ENCODE measurements at places on chromosomes 6 and 20. TPM values are rescaled to one million over a fixed set of nuclear protein-coding genes. Genes with fewer than 3 reads are reported as not detected.

- no peaks in the 10 kb centered on the region for H3K27me3 ChIP-seq
- H3K4me3 ChIP-seq = peak overlapping the region; percentile 84
- peak overlapping the region; percentile 98 for H3K27ac ChIP-seq
- peaks cover 6% of the 10 kb centered on the region for H3K36me3 ChIP-seq
Observed at GRCh38 chr6:146544616-146545182, 1.1 kb downstream of the RAB32 start.

DNA sequence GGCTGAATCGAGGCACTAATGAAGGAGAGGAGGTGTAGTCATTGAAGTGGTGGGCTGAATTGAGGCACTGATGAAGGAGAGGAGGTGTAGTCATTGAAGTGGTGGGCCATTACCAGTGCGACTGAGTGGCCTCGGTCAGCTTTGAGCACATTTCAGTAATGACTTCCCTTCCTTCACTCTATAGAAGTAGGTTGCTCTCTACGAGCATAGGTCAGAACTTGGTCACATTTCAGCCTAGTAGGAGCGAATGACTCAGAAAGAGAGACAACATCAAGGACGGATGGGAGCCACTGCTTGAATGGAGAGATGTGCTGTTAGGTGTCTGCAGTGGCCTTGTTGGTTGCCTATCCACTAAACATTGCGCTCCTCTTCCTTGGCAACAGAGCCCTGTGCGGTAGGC, 39.5 kb downstream of the ZDHHC14 start:
- no peak overlapping the region for H3K4me3 ChIP-seq
- H3K27me3 ChIP-seq = no peaks in the 10 kb centered on the region
- H3K27ac ChIP-seq = no peak overlapping the region
- no peak for DNase-seq
- peaks cover 3% of the 10 kb centered on the region for H3K36me3 ChIP-seq
- H3K4me1 ChIP-seq = peaks cover 15% of the 10 kb centered on the region

GRCh38 chr20:19937218-19937617, 79.9 kb upstream of the NAA20 start:
- peaks cover 22% of the 10 kb centered on the region for H3K36me3 ChIP-seq
- H3K4me3 ChIP-seq = no peak overlapping the region
- peaks cover 35% of the 10 kb centered on the region for H3K4me1 ChIP-seq
- H3K27me3 ChIP-seq = no peaks in the 10 kb centered on the region
- no peak for DNase-seq

The C6orf52 gene
- 12.7 TPM for polyA plus RNA-seq

GRCh38 chr20:43825051-43825402, 89.6 kb upstream of the TOX2 start:
- no peak overlapping the region for H3K4me3 ChIP-seq
- DNase-seq = peak; percentile 4
- no peaks in the 10 kb centered on the region for H3K36me3 ChIP-seq
- no peak overlapping the region for H3K27ac ChIP-seq
- H3K27me3 ChIP-seq = no peaks in the 10 kb centered on the region

DNA sequence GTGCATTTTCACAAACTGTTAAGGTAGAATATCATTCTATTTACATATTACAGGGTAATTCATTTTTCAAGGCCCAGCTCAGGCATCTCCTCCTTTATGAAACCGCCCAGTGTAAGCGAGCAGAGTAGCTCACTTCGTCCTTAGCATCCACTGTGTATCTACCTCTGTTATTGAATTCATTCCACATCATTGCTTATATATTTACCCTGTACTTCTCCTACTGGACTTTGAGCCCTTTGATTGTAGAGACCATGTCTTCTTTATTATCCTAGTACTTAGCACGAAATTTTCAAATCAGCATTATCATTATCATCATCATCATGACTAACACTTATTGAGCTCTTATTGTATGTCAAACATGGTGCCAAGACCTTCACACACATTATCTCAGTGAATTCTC, 76.7 kb downstream of the FRK start:
- no peaks in the 10 kb centered on the region for H3K36me3 ChIP-seq
- H3K4me1 ChIP-seq = peaks cover 7% of the 10 kb centered on the region
- H3K27me3 ChIP-seq = no peaks in the 10 kb centered on the region
- no peak for DNase-seq
- no peak overlapping the region for H3K27ac ChIP-seq

Data from large intestine (tissue), 12 donors.